ENCODE measurements at places on chromosomes 4 and X.
A peak's percentile ranks its signal among the peaks of the same experiment; 100 is the strongest.

GRCh38 chr4:94307231-94307871, 35.3 kb downstream of the HPGDS start:
- DNase-seq, result no peak

GRCh38 chrX:40127052-40127451, 29.3 kb upstream of the BCOR start:
- no peak for DNase-seq

GRCh38 chr4:139609647-139610046, 53.6 kb upstream of the SETD7 start:
- DNase-seq, result peak; percentile 54

GRCh38 chrX:117808426-117808825, 308.2 kb downstream of the KLHL13 start:
- no peak for DNase-seq

GRCh38 chr4:155376387-155377268, at the start of gene MAP9:
Gene MAP9 (minus strand): TSS chr4:155376965. CDS start chr4:155375850, 1,115 bp downstream.
- peak; percentile 99 for DNase-seq

DNA sequence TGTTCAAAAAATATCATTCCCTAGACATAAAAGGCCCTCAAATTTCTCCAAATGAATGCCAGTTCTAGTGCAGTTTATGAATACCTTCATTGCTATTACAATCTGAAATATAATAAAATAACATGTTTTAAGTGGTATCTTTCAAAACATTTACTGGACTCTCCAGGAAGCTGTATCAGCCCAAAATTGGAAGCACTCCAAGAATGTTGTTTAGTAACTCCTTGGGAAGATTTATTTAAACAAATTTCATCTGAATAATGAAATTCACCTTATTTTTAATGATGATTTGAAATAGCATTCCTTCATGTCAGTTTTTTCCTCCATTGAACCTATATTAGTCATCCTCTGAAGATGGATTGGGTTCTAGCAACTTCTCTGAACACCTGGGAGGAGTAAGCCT, 217.2 kb upstream of the PCDH18 start:
- peak; percentile 12 for DNase-seq

GRCh38 chr4:74223801-74224200, 65.9 kb downstream of the MTHFD2L start:
- no peak for DNase-seq

- DNase-seq, result no peak
Measured at GRCh38 chr4:158807691-158808090, 38.9 kb downstream of the FNIP2 start.

DNA sequence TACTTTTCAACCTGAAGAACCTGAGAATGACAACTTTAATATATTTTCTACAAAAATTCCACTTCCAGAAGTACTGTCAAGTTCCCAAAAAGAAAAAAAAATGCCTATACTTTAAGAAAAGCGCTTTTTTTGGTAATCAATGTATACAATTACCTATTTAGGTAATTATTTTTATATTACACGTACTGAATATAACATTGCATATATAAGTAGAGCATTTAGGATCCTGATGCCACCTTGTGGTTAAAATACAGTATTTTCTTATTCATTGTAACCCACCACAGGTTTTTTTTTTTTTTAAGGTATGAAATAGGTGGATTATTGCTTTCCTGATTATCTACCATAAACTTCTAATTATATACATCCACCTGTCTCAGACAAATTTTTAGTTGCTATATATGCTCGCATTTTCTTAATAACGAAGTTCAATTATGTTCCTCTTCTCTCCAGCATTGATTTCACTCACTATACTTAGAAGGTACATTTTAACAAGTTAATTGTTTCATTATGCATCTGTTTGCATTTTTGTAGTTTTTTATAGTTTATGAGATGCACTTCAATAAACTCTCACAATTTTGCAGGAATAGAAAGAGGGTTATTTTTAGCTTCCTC, 5.2 kb downstream of the MAP9 start:
- peak; percentile 39 for DNase-seq

DNA sequence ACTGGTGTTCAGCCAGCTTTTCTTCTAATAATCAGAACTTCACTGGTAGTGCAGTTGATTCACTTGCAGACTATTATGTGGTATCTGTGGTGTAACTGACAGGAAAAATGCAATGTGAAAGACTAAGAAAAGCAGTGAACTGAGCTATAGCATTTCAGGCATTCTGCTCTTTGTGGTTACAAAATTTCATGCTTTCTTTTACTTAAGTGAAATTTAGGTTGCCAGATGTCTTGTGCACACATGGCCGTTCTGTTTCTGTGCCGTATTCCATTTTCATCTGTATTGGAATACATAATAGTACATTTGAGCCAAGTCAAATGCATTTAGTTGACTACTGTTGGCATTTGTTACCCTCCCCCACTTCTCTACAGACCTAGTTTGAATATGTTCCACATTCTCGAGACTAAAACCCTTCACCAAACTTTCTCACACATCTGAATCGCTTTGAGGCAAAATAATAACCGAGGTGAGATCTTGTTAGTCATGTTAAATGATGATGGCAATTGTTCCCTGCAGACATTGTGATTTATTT, 8.2 kb downstream of the RTL3 start:
- peak; percentile 65 for DNase-seq

DNA sequence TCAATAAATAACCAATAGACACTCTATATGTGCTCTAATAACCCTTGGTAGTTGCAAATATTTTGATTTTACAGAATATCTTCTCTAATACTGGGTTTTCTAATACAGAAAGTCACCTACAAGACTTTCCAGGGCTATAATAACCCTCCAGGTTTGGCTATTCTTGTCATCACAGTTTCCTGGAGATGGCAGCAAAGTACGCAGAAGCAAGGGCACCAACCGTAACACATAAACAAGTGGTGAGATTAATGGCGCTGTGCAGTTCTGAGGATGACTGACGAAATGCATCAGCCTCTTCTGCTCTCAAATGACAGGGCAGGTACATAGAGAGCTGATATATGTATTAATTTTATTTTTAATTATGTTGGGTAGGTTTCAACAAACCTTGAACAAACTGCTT, 122.4 kb downstream of the C4orf33 start:
- DNase-seq, result peak; percentile 28

- no peak for DNase-seq
Measured at GRCh38 chr4:152697284-152698088, 17.7 kb upstream of the TMEM154 start.

- DNase-seq, result no peak
Measured at GRCh38 chr4:41427931-41428600, 109.9 kb upstream of the LIMCH1 start.

Measured in astrocyte of the hippocampus (primary cell).